HS-5 (cell line): ENCODE measurements at places on chromosomes 3 and 15.

- no peak for DNase-seq
These were observed 38.2 kb upstream of the PLCL2 start for GRCh38 chr3:16846373-16847080.

- DNase-seq, result no peak
These were observed 55.2 kb downstream of the IQSEC1 start for GRCh38 chr3:13018043-13018451.

DNA sequence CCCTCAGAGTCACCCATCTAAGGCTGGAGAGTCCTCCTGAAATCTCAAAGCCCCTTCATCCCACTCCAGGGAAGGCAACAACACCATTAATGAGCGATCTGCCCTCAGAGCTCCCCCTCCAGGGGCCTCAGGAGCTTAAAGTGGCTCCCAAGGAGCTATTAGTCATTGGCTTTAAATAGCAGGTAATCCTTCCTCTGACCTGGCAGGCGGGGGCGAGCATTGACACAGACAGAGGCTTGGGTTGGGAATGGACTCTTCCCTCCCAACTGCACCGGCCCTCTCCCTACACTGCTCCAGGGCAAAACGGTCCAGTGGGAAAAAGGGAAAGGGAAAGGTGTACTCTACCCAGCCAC lies 1.4 kb downstream of the MFGE8 start:
- no peak for DNase-seq

DNA sequence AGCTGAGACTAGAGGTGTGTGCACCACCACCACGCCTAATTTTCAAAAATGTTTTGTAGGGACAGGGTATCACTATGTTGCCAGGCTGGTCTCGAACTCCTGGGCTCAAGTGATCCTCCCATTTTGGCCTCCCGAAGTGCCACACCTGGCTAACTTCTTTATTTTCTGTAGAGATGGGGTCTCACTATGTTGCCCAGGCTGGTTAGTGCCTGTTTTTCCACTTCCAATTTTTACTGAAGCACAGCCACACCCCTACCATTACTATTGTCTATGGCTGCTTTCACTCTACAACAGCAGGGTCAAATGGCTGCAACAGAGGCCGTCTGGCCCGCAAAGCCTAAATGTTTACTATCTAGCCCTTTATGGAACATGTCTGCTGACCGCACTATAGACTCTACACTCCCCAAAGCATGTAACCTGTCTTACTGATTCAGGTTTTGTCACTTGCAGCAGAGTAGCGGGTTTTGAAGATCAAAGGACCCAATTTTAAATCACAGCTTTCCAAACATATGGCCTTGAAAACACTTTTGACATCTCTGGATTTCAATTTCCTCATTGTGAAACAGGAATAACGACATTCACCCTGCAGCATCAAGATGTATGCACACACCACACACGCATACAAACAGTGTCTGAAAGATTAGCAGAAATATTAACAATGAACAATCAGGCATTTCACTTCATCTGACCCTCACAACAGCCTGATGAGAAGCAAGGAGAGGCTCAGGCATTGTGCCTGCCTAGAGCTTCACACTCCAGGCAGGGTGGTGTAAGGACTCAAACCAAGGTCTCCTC lies 46.1 kb downstream of the SCAP start:
- no peak for DNase-seq

DNA sequence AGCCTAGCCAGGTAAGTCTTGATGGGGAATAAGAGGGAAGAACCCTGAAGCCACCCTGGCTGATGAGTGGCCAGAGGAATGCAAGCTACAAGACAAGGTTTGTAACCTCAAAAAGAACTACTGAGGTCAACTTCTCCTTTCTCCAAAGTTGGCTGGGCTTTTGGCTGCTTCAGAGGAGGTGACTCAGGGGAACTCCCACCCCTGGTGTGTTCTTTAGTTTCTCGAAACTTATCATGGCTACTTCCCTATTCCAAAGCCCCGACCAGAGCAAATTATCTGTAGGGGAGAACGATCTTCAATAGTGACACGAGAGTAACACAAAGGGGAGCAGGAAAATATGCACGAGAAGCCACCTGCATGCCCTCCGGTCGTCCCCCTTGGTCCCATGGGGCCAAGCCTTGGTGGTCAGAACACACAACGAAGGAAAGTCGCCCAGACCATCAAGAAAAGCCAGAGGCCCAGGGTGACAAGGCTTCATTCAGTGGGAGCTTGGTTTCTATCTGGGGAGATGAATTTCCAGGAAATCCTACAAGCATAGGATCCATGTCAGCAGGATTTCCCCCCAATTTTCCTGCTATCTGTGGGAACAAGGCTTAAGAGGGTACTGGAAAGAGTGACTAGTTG lies 6.5 kb upstream of the BCL2A1 start:
- no peak for DNase-seq

- DNase-seq, result no peak
These were observed 600 bp downstream of the FBXO45 start for GRCh38 chr3:196569003-196569516.

GRCh38 chr15:99504823-99505551 lies 60.8 kb upstream of the MEF2A start:
- DNase-seq, result no peak

- no peak for DNase-seq
These were observed 13.4 kb upstream of the SATB1 start for GRCh38 chr3:18438586-18438985.

- no peak for DNase-seq
These were observed 328.5 kb upstream of the TLE3 start for GRCh38 chr15:70426096-70426821.

DNA sequence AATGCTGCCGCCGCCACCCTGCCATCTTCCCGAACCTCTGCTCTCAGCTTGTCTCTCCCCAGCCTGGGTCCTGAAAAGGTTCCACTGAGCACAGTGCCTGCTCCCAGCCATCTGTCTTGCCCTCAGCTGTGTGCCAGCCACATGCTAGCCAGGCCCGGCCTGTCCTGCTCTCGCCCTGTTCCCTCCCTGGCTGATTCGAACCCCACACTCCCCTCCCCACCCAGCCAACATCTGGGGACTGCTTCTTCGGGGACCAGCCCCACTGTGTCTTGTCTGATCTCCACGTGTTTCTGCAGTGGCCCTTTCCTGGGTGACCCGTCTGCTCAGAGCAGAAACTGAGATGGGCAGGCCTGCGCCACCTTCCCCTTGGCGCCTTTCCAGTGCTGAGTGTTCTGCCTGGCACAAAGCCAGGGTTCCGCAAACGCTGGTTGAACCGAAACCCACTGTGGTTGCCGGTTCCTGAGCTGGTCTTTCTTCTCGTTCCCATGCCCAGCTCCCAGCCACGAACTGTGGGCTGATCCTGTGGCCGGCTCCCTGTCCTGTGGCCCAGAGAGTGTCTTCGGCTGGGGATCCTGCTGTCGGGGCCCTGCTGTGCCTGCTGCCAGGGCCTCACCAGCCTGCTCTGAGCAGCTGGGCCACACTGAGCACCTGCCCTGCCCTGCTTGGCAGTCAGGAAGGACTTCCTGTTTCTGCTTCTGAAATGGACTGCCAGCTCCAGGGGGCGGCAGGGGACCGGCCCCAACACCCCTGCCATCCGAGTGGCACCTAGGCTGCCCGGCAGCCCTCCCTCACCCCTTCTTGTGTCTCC lies 62.7 kb upstream of the KLF13 start:
- no peak for DNase-seq

GRCh38 chr3:52373676-52374075 lies 57.6 kb downstream of the DNAH1 start:
- DNase-seq, result peak; percentile 9

DNA sequence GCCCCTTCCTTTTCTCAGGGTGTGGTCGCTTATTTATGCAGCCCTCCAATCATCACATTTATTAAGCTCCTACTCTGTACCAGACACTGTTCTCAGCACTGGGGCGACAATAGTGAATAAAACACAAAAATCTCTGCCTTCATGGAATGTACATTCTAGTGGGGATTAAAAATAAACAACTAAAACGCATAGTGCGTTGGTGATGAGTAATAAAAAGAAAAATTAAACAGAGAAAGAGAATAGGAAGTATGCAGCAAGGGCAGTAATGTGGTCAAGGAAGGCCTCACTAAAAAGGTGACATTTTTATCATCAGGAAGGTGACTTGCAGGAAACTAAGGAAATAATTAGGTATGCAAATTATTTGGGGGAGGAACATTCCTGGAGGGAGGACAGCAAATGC lies 5.1 kb downstream of the SLC51B start:
- DNase-seq, result no peak

- DNase-seq, result no peak
These were observed 26.2 kb downstream of the RBPMS2 start for GRCh38 chr15:64749167-64749566.

- no peak for DNase-seq
These were observed 1.6 kb upstream of the DNAH12 start for GRCh38 chr3:57545636-57546268.

GRCh38 chr3:45968149-45968548 lies 24.9 kb downstream of the CXCR6 start:
- DNase-seq, result no peak

- DNase-seq, result no peak
These were observed 289.3 kb upstream of the GOLIM4 start for GRCh38 chr3:168384990-168385389.

- no peak for DNase-seq
These were observed 747.9 kb upstream of the CCDC54 start for GRCh38 chr3:106629215-106629832.

DNA sequence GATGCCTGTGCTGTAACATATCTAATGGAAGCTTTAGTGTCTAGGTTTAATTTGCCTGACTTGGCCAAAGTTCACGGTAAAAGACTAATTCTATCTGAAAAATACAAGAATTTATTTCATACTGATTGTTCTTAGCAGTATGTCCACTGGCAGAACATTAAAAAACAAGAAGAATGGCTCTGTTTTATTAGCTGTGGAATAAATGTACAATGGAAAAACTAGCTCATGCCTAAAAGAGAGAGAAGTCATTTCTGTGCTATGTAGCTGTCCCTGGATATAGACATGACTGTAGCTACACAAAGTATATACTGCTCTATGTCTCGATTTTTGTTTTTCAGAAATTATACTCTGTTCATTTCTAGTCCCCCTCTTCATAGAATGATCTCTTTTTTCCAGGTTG lies 13.9 kb upstream of the VGLL3 start:
- no peak for DNase-seq

GRCh38 chr3:25913179-25913578 lies 123.3 kb downstream of the OXSM start:
- DNase-seq, result no peak

- DNase-seq, result no peak
These were observed 39.8 kb downstream of the MUC20 start for GRCh38 chr3:195760345-195761122.

DNA sequence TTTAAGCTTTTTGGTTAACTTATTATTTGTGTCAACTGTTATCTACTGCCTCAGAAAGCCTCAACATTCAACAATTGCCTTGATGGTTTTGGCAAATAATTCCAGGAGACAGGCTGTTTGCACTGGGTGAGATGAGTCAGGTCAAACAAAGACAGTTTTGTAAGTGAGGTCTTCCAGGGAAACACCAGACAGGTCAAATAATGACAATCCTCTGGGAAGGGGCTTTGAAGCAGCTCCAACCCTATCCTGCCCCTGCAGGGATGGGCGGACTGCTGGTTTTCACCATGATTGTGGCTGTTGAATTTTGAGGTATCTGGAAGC lies 79.4 kb upstream of the PRR23E start:
- no peak for DNase-seq

GRCh38 chr3:51977446-51978142 lies 2.7 kb downstream of the ABHD14A start:
- DNase-seq, result no peak
